ENCODE measurements at places on chromosomes 1 and 21.

DNA sequence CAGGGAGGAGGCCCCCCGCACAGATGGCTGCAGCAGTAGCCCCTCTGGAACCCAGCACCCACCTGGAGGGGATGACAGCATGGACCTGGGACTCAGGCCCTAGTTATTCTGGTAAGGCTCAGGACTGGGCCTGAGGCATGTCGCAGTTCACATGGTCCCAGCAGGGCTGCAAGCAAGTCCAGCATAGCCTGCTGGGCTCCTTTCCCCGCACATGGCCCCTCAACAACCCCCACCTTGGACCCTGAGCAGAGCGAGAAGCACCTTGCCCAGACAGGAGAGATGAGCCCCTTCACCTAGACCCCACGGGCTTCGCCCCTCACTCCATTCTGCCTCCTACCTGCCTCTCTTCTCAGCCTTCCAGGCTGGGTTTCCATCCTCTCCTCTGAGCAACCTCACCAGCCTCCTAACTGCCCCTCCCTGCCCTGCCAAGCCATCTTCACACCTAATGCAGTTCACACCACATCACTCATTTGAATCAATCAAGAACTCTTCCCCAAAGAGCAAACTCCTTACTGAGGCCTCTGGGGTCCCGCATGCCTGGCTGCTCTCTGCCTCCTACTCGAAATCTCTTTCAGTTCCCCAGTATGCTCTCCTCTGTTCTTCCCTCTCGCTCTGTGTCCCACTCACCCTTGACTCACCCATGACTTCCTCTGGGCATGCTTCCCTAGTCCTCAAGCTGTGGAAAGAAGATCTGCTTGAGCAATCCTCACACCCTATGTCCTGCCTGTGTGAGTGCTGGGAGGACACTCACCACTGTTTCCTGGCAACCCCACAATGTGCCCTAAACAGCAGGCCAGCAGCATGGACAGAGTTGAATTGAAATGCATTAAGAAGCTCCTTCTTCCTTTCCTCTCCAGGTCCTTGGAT, 9.4 kb upstream of the THEMIS2 start:
- DNase-seq = no peak

DNA sequence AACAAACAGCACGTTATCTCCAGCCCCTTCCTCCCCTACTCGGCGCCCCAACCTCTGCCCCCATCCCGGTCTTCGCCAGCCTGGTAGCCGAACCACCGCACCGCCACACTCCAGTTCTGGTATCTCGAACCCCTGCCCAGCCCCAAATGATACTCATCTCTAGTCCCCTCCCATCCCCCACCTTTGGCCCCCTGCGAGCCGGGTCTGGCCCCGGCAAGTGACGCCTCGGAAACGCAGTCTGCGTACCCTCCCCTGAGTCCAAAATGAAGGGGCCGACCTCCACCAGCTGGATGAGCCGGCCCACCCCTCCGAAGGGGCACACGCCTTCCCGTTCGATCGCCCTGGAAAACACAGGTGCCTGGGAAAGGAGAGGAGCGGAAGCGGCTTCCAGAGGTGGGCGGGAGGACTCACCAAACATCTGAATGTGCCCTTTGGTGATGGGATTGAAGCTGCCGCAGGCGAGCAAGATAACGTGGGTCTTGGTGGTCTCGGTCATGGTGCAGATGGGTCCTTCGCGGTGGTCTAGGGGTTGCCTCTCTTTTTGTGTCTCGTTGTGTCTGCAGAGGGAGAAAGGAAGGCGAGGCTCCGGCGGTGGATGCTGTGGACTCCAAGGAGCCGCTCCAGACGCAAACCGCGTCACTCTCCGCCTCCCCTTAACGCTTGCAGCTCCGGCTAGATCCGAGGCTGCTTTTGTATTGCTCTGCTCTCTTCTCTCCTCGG, at the start of gene NMNAT2:
Gene NMNAT2, minus strand, starts transcription at position 609 of the 720 bp plus-strand sequence. Its CDS starts 113 bp downstream, at position 496.
- peak; percentile 91 for DNase-seq

- no peak for DNase-seq
These were observed 70.7 kb upstream of the JUN start for GRCh38 chr1:58854576-58854975.

DNA sequence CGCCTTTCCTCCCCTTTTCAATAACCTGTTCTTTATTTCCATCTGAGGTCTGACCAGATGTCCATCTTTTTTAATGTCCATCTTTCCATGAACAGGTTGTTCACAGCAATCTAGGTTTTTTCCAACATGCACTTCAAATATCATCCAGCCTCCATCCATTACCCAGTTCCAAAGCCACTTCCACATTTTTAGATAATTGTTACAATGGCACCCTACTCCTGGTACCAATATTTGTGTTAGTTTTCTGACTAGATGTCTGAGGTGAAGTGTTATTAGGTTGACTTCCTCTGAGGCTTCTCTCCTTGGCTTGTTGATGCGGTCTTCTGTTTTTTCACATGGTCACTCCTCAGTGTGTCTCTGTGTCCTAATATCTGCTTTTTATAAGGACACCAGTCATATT, 89.4 kb downstream of the OBSCN start:
- no peak for DNase-seq

DNA sequence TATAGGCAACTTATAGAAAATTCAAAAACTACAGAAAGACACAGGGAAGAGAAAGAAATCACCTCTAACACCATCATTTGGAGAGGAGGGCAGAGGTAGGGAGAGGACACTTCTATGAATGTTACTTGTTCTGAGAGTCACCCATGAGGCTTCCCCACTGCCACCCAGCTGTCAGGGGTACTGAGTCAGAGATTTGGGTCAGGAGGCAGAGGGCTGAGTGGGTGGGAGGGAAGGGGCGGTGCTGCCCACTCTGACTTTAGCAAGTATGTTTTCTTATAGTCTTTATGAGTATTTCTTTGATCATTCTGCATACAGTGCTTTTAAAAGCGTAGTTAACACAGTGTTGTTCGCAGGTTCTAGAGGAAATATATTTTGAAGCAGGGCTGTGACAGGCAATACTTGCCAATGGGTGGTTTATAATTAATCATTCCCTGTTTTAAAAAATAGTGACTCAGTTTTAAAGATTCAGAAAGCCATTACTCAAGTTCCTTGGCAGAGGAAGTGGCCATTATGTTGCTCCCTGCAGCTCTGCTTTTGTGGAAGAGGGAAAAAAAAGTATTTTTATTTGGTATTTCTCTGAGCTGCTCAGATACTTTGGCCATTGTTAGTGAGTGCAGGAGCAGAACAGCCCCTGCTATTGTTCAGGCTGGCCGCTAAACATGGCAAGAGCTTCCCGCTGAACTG, 18.3 kb downstream of the IL6R start:
- DNase-seq = no peak

GRCh38 chr1:25807480-25808390, 7.7 kb downstream of the SELENON start:
- DNase-seq = no peak

DNA sequence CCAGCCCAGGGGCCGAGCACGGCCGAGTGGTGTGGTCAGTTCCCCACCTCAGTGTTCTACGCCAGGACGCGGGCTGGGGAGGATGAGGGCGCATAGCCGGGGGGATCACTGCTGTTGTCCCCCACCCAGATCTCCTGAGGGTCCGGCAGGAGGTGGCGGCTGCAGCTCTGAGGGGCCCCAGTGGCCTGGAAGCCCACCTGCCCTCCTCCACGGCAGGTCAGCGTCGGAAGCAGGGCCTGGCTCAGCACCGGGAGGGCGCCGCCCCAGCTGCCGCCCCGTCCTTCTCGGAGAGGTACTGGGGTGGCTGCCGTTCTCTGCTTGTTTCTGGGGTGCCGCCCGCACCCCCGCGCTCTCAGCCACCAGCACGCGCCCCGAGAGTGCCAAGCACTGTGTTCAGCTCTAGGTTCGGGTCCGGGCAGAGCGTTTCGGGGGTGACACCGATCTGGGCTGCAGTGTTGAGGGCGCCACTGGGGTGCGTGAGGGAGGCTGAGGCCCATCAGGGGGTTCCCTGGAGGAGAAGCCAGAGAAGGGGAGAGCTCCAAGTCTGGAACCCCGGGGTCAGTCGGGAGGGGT, 17.4 kb downstream of the SAMD11 start:
- DNase-seq = peak; percentile 55

GRCh38 chr1:222777977-222778376, 36.9 kb upstream of the DISP1 start:
- no peak for DNase-seq

- DNase-seq = peak; percentile 99
These were observed at the start of gene MIB2 for GRCh38 chr1:1615256-1616044. MIB2 (plus strand) TSS chr1:1615500; CDS start chr1:1623453, 7,953 bp downstream.

GRCh38 chr1:36516372-36517010, 33.8 kb upstream of the CSF3R start:
- peak; percentile 90 for DNase-seq

DNA sequence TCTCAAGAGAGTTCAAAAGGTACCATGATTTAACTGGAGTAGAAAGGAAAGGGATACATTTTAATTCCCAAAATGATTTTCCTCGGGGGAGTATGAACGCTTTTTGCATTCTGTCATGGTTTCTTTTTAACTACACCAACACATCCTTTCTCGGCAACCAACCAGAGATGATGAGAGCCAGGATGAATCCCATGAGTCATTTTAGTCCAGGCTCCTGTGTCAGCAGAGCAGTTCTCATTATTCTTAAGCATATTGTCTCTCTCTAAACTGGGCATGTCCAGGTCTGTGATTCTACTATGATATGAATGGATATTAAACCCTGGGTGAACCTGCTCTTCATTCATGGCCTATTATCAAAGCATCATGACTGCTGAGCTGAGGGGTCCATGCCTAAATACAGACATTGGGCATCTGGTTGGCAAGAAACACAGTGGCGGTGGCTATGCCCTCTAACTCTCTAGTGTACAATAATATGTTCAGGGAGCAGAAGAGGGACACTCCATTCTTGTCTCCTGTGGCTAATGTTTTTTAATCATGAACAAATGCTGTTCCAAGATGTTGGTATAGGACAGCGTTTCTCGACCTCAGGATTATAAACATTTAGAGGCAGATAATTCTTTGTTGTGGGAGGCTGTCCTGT, 124.3 kb upstream of the ESRRG start:
- no peak for DNase-seq

- DNase-seq = no peak
These were observed 174.7 kb upstream of the C1orf105 start for GRCh38 chr1:172245788-172246187.

GRCh38 chr1:16207318-16208269, 4.9 kb downstream of the ARHGEF19 start:
- DNase-seq = peak; percentile 56

DNA sequence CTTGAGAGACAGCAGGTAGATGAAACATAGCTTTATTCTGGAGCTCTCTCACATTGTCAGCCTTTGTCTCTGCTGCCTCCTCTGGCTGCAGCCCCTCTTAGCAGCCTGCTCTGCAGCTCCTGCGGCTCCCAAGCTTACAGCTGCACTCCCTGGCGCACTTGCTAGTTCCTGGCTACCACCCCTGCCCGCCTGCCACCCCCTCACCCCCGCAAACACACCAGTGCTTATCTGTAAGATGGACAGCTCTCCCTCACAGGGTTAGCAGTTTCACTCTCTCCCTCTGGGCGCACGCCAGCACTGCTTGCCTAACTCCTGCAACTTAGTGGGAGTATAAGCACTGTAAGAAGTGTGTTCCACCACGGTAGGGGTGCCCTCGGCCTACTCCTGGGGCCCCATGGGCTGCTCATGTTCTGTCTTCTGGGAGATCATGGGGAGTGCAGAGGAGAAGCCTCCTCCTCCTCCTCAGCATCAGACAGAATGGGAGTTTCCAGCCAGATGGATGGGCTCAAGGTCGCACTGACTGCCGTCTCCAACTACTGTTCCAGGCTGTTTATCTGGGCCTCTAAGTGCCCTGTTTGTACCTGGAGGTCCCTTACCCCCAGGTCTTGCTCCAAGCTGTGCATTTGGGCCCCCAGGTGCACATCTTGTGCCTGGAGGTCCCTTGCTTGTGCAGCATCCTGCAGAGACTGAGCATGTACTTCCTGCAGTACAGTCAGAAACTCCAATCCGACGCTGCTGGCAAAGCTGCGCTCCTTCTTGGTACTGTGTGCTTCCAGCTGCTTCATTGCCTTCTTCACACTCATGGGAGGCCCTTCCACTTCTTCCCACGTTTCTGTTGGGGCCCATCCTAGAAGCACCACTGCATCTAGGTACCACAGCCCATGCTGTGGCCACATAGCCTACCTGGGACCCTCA, 1388.1 kb downstream of the AMY1C start:
- peak; percentile 73 for DNase-seq

- DNase-seq = no peak
These were observed 2.7 kb upstream of the OLIG2 start for GRCh38 chr21:33022828-33023573.

GRCh38 chr21:22791986-22792560, 1793.9 kb downstream of the NCAM2 start:
- DNase-seq = peak; percentile 77

GRCh38 chr21:33640697-33641351, 717 bp downstream of the CRYZL1 start:
- DNase-seq = peak; percentile 70

GRCh38 chr1:37315371-37315846, 159.0 kb upstream of the ZC3H12A start:
- DNase-seq = no peak

- no peak for DNase-seq
These were observed 27.1 kb downstream of the PTPRF start for GRCh38 chr1:43557744-43558245.

GRCh38 chr1:157096881-157097280, 2.7 kb downstream of the ETV3L start:
- no peak for DNase-seq

- DNase-seq = no peak
These were observed 7.4 kb upstream of the IGFN1 start for GRCh38 chr1:201183209-201183608.

DNA sequence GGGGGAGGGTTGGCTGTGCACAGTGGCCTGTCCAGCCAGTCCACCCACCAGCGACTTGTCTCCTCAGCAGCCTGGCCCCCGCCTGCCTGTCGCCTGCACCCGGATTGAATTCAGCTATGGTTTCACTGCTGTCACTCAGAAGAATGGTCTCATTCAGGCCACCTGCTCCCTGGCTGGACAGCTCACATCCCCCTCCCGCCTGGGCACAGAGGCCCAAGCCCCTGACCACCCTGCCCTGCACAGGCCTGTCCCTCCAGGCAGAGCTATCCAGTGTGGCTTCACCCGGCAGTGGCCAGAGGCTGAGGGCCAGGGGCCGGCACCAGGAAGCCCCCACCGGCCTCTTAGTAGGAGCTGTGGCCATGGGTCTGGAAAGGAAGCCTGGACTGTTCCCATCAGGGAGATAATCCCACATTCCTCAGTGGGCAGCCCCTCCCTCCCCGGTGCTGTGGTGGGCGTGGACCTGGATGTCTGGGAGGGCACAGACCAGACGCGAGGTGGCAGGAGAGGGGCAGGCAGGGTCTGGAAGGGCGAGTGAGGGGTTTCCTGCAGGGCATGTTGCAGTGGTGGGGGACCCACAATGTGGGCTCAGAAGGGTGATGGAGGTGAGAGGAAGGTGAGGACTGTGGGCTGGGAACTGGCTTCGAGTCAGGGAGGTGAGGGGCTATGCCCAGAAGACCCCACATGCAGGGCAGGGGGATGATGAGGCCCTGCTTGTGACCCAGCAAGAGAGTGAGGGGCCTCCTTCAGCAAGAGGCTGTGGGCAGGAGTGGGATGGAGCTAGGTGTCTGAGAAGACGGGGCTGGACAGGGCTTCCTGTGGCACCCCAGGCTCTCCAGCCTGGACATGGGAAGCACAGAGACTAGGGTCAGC, 30.4 kb downstream of the WNT9A start:
- peak; percentile 88 for DNase-seq

GRCh38 chr1:239197871-239198270, 188.5 kb upstream of the CHRM3 start:
- DNase-seq = no peak
